DMS53 (cell line): ENCODE measurements at places on chromosomes 11 and 22.

DNA sequence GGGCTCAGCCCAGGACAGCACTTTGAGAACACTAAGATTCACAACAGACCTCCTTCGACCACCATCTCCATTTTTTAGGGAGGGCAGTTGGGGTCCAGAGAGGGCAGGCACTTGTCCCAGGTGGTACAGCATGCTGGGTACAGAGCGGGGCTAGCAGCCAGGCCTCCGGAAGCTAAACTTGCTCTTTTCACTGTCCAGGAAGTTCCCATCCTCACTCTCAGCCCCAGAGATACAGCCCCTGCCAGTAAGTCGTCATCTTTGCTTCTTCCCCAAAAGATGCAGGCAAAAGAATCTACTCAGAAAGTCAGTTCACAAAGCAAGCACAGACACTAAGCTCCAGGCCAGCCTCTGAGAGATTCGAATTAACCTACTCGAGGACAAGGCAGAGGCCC, 6.7 kb upstream of the RAB3IL1 start:
- DNase-seq: no peak

DNA sequence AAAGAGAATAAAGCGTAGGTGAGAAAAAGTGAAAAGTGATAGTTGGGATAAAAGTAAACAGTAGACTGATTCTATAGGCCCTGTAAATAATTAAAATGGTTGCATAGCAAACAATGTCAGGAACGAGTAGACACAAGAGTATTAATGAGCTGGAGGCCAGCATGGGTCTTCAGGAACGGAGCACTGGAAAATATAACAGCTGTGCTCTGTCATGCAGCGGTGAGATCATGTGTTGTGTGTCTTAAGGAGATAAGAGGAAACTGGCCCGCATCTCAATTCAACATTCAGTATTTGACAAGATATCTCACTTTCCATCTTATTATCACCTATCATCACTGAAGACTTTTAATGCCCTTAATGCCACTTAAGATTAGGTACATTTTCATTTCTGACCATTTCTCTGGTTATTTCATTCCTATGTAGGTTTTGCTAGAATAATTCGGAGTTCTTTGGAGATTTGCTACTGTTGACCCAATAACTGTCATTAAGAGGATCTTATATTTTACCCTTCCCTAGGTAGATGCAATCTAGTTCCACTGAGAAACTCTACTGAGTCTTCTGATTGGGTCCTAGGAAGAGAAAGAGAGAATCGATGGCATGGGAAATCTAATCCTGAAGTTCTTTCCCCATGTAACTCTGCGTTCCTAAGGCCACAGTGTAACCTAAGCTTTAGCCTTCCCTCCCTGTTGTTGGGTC, 35.5 kb upstream of the VWA5A start:
- DNase-seq: no peak

DNA sequence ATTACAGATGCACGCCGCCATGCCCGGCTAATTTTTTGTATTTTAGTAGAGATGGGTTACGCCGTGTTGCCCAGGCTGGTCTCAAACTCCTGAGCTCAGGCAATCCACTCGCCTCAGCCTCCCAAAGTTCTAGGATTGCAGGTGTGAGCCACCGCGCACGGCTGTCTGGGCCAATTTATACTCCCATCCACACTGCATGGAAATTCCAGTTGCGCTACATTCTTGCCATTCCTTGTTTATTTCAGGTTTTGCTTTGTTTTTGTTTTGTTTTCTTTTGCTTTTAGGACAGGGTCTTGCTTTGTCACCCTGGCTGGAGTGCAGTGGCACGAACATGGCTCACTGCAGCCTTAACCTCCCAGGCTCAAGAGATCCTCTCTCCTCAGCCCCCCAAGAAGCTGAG, 11.0 kb upstream of the CAPRIN1 start:
- DNase-seq: no peak

- no peak for DNase-seq
These were observed 14.8 kb downstream of the PLAAT3 start for GRCh38 chr11:63599211-63600122.

GRCh38 chr11:68009391-68010089, 587 bp upstream of the ALDH3B1 start:
- DNase-seq: peak; percentile 51

DNA sequence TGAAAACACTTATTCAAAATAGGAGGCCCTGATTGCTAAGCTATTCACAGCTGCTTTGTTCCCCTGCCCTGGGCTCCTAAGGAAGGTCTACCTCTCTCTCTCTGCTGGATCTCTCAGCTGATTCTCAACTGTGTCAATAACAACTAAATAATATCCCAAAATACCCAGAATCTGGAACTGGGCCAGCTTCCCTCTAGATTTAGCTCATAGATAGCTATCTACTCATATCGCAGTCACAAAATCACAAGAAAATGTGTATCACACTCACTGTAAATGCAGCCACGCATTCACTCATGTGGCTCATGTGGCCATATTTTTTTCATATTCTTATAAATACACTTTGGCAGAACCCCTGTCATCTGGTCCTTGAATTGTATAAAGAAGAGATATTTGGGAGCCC, 555.1 kb downstream of the OPCML start:
- no peak for DNase-seq

- no peak for DNase-seq
These were observed 16.4 kb upstream of the SLC25A1 start for GRCh38 chr22:19194766-19195536.

DNA sequence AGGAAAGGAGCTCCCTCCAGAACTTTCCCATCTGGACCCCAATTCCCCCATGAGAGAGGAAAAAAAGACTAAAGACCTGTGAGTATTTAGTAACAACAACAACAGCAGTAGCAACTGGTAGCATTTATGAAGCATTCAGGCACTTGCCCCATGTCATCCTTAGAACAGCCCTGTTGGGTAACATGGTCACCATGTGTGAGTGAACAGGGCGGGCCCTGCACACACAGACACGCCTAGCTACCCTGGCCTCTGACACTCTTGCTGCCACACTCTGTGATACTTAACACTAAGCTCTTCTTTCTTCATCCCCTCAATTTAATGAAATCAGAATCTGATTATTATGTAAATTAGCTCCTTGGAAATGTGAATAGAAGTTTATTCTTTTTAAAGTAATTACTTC, 26.1 kb upstream of the SLC25A18 start:
- no peak for DNase-seq

GRCh38 chr11:62757846-62758788, 3.3 kb upstream of the POLR2G start:
- DNase-seq: no peak

DNA sequence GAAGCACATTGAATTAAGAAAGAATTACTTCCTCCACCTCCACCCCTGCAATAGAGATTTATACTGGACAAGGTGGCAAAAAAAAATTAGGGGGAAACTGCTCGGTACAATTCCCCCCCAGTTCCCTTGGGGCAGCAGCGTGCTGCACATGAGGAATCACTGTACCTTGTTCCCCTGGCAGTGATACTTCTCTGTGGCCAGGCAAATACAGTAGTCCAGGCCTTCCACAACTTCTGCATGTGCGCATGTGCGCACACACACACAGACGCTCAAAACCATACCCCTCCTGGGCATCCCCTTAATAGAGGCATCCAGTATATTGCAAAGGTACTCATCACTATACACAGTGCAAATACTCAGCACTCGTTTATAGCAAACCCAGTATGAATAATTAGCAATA, 68.9 kb downstream of the ARFGAP2 start:
- DNase-seq: peak; percentile 11

DNA sequence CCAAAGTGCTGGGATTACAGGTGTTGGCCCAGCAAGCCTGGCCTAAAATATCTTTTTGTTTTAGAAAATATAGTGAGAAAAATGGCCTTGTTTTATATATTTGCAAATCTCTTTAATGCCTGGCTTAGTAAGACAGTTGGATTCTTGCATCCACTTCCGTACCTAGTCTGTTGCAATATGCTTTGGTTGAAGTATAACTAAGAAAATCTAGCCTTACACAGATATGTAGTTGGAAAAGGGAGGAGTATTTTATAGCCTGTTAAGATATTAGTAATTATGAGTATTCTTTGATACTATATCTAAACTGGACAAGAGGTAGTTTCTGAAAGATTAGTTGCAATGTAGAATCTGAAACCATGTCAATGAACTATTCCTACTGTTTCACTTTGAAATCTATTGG, 65.1 kb downstream of the ZNRF3 start:
- no peak for DNase-seq

GRCh38 chr22:36480941-36481392, 473 bp downstream of the TXN2 start:
- DNase-seq: no peak

- peak; percentile 91 for DNase-seq
These were observed 4.5 kb downstream of the NEAT1 start for GRCh38 chr11:65426839-65427690.

DNA sequence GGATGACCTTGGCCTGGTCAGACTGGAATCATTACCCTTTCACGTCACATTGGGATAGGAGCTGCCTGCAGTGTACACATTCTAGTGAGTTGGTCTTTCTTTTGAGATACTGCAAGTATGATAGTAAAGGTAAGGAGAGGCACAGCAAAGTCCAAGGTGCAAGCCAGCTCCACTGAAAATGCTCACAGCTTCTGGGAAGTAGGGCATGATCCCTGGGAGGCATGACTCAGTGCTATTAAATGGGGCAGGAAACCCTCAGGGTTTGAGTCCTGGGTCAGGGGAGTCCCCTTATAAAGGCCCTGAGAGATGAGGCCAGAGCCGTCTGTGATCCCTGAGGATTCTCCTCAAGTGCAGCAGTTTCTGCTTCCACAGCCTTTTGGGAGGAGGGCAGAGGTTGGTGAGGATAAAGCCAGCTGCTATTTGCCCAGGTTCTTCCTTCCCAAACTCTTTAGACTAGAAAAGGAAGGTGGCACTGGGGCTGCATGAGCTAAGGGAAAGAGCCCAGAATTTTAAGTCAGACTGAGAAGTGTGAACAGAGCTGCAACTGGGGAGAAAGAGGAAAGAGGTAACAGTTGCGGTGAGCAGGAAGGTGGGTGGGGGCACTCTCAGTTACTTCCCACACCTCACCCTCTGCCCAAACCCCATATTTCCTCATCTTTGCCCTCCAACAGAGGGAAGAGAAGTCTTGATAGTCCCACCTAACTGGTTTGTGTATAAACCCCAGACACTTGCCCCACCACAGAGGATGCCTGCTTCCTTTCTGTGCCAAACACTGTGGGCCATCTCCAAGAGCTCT, 14.4 kb upstream of the OR52K1 start:
- no peak for DNase-seq

- peak; percentile 93 for DNase-seq
These were observed 2.5 kb upstream of the CALCA start for GRCh38 chr11:14974515-14975251.

GRCh38 chr22:49565516-49565855, 262.2 kb downstream of the BRD1 start:
- no peak for DNase-seq

GRCh38 chr22:43127166-43127908, 15.9 kb downstream of the MCAT start:
- DNase-seq: no peak
